Activated CD4-positive, alpha-beta T cell treated with anti-CD3 and anti-CD28 coated beads, Interleukin-2, Interleukin-4, amounts not matched to agents 100 ng/mL and 50 ng/mL, durations not matched to agents 16 hours and 8 hours (primary cell): ENCODE measurements at places on chromosomes 4 and X.
A peak's percentile ranks its signal among the peaks of the same experiment; 100 is the strongest.

- no peak for DNase-seq
Measured at GRCh38 chr4:155759372-155760252, 791 bp downstream of the GUCY1B1 start.

DNA sequence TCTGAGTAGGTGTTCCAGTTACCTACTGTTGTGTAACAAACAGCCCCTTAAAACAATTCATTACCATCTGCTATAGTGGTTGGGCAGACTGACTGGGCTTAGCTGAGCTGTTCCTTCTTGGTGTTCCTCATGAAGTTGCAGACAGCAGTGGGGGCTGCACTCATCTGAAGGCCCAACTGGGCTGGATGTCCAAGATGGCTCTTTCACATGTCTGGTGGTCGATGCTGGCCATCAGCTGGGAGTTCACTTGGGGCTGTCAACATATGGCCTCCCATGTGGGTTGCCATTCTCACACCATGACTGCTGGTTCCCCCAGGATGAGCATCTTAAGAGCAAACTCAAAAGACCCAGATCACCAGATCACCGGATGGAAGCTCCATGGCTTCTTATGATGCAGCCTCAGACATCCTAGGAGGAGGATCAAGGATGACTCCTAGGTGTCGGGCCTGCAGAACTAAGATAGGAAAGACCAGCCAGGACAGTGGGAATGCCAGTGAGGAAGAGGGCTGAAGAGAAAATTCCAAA, 34.3 kb upstream of the PPP2R2C start:
- DNase-seq: no peak

DNA sequence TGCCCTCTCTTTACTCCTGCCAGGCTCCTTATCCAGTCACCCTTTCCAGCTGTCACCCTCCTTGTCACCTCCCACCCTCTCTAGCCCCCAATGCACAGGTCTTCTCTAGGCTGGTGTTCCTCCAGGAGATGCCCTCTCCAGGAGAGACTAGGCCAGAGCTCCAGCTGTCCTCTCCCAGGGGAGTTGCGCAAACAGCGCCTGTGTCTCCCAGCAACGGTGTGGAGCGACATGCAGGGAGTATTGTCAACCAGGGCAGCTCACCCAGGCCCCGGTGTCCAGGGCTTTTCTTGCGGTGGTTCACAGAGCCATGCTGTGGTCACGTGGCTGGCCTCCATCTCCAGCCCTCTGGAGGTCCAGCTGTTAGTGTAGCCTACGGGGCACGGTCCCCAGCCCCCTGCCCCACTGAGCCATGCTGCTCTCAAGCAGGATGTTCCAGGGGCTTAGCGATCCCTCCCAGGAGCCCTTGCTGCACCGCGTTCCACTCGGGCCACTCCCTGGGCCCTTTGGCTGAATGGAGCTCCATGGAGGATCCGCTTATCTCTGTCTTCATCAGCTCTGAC, 34.8 kb downstream of the CCNQ start:
- DNase-seq: no peak

- DNase-seq: no peak
Measured at GRCh38 chrX:7746856-7747255, 96.1 kb upstream of the VCX start.

- DNase-seq: peak; percentile 26
Measured at GRCh38 chrX:111123125-111123524, 27.1 kb downstream of the PAK3 start.

DNA sequence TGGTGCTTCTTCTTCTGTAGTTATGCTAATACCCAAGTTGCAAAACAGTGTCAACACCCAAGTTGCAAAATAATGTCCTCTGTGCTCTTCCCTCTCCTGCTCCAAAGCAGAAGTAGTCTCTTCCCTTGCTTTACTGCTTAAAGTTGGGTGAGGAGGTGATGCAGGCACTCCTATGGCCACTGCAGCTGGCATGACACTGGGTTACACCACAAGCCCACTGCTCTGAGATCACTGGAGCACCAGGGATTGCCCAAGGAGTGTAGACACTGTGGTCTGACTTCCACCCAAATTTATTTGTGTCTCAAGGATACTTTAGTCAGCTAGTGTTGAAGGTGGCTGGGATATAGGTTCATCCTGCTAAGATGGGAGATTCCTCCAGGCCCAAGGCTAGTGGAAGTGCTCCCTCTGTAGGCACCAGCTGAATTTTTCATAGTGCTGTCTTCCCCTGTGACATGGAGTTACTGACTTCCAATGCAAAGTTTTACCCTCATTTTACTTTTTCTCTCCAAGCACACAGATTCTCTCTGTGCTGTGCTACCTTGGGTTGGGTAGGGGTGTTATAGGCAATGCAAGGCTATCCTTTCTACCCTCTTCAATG, 196.2 kb upstream of the TENT5D start:
- DNase-seq: no peak

GRCh38 chr4:184201179-184201578, 16.5 kb downstream of the ENPP6 start:
- no peak for DNase-seq

DNA sequence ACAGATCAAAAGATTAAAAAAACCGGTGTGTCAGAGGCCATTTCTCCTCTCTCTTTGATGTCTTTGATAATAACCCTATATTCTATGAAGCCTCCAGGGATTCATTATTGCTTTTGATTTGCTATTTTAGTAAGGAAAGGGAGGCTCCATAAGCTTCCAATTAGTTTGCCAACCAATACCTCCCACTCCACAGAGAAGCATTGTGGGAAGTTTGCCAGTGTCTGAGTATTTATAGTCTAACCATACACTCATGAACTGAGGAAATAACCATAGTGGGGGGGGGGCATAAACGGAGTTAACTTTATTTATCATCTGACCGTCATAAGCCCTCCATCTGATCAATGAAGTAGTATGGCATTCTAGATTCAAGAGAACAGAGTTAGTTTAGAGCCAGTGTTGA, 1066.8 kb upstream of the PABPC4L start:
- DNase-seq: no peak

DNA sequence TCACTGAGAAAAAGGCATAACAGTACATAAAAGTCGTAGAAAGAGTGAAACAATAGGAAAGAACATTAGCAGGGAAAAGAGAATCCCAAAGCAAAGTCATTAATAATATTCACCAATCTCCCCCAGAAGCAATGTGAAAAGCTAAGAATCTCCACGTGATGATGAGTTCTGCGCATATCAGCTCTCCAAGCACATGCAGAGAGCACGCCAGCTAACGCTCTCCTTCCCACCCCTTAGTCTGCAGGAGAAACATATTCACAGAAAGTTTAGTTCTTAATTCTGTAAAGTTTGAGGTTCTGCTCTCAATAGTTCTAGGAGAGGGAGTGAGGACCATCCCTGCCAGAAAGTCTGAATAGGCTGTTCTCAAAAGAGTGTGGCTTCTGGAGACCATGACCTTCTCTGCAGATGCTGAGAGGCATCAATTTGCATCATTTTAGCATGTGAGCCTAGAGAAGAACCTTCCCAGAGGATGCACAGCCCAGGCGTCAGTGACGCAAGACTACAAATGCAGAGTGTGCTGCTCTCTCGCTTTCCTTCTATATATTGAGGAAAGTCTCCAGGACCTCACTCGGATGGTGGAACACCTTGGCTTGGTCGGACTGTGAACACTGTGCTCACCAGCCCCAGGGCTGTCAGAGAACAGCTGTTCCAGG, 51.3 kb upstream of the AFAP1 start:
- no peak for DNase-seq

DNA sequence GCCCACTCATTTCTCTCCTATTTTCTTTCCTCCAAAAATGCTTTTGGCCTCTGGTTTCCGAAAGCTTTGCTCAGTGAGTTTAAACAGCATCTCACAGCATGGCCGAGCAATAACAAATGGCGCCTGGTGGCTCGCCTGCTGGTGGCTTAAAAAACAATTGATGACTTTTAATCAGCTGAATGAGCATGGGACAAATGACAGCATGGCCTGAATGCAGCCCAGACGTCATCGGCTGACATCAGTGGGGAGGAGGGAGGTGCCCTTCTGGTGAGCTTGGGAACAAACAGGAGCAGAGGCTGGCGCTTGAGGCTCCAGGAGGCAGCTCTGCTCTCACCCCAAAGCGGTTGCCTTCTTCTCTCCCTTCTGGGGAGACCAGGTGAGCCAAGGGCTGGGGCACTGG, 286.4 kb downstream of the BCOR start:
- no peak for DNase-seq

- DNase-seq: no peak
Measured at GRCh38 chr4:3852309-3852708, 86.1 kb downstream of the ADRA2C start.

GRCh38 chr4:5371415-5372190, 320.3 kb downstream of the STK32B start:
- no peak for DNase-seq

DNA sequence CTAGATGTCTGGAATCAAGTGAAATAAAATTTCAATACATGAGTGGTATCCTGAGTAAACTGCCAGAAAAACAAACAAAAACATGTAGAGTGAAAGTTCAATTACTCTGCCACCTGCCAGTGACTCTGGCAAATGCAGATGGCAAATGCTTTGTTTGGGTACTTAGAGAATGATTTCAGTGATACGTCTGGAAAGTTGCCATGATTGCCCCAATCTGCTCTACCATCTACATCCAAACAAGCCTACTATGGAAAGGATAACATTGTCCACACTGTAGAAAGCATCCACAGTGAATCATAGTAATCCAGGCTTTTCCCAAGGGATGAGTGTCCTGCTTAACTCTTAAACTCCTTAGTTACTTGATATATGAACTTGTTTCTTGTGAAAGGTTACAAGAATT, 3.4 kb downstream of the SPATA4 start:
- DNase-seq: no peak

DNA sequence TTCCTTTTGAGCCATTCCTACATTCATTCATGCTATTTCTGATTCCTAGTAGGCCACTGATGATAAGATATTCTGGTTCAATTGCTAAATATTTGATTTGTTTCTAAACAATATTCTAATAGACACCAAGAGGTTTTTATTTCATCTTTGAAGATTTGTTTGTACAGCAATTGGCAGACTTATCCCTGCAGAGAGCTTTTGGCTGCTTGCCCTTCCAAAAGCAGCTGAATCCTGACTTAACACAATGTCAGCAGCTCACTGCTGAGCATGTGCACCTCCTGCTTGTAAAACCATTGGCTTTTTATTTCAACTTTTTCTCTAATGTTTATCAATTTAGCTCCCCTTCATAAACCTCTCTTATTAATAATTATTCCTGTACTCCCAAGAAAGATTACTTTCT, 45.3 kb downstream of the MMRN1 start:
- DNase-seq: no peak

GRCh38 chr4:32003548-32003947, 1283.4 kb downstream of the PCDH7 start:
- DNase-seq: no peak

- no peak for DNase-seq
Measured at GRCh38 chrX:76893930-76894329, 466.4 kb downstream of the MAGEE1 start.

GRCh38 chr4:159163521-159163920, 60.6 kb downstream of the RAPGEF2 start:
- no peak for DNase-seq

DNA sequence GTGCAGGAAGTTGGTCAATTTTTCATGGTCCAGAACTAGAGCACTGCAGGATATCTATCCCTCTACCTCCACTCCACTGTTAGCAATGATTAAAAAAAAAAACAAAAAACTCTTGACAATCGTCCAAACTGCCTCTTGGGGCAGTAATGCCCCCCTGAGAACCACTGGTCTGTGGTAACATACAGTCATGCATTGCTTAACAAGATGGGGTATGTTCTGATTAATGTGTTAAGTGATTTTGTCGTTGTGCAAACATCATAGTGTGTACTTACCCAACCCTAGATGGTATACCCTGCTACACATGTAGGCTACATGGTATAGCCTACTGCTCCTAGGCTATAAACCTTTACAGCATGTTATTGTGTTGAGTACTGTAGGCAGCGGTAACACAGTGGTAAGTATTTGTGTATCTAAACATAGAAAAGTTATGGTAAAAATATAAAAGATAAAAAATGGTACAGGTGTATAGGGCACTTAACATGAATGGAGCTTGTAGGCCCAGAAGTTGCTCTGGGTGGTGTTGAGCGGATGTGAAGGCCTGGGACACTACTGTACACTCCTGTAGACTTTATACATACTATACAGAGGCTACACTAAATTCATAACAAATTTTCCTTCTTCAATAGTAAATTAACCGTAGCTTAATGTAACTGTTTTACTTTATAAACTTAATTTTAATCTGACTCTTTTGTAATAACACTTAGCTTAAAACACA, 34.1 kb downstream of the ART3 start:
- no peak for DNase-seq

- DNase-seq: no peak
Measured at GRCh38 chrX:17521871-17522693, 147.1 kb downstream of the NHS start.

DNA sequence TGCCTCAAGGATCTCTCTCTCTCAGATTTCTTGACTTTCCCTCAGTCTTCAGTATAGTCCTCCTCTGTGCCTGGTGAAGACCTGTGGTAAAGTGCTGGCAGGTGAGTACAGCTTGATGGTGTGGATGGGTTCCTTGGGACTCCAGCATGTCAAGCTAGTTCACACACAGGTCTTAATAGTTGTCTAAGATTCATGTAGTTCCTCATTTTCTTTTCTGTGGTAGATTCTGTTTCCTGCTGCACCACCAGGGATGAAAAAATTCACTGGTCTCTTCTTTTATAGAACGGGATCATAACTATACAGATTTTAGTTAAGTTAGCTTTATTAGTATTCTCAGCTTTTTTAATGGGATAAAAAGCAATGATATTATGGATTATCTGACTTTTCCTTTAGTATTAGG, 32.5 kb upstream of the PAQR3 start:
- no peak for DNase-seq

- peak; percentile 63 for DNase-seq
Measured at GRCh38 chrX:96685210-96686099, 813 bp downstream of the DIAPH2 start.

- DNase-seq: no peak
Measured at GRCh38 chr4:150127757-150128156, 49.5 kb downstream of the DCLK2 start.

- peak; percentile 66 for DNase-seq
Measured at GRCh38 chr4:121199742-121200561, 35.8 kb upstream of the TNIP3 start.

DNA sequence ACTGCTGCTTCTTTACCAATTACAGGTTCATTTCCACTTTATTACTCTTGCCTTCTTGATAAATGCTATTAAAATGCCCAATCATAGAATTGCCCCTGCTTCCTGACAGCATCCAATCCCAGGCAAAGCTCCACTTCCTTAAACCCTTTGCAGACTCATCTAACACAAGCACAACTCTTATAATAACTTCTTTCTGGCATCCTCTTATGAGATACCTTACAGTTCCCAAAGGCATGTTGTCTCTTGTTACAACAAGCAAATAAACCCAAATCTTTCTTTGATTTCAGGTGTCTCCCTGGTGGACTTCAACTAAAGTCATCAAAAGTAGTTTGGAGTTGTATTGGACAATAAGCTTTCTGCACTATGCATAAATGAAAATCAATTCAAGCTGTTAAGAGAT, 22.5 kb upstream of the ADH7 start:
- DNase-seq: no peak
